ENCODE measurements at places on chromosomes 12 and 14. TPM values are rescaled to one million over a fixed set of nuclear protein-coding genes. Genes with fewer than 3 reads are reported as not detected.

The HHIPL1 gene
- 0.42 TPM for total RNA-seq

The TRHDE gene
- 0.78 TPM for total RNA-seq

The ALG10B gene
- total RNA-seq = 9.2 TPM

The ZBTB25 gene
- 4.7 TPM for total RNA-seq

The AKAP6 gene
- 1.7 TPM for total RNA-seq

The NOVA1 gene
- not detected for total RNA-seq

The SLC4A8 gene
- 0.28 TPM for total RNA-seq

The WNT1 gene
- not detected for total RNA-seq

The PIGH gene
- total RNA-seq = 13.4 TPM

The CYP46A1 gene
- not detected for total RNA-seq

The SLC41A2 gene
- 1.1 TPM for total RNA-seq

The FICD gene
- 3.7 TPM for total RNA-seq

The LPAR5 gene
- 16.6 TPM for total RNA-seq

The RPL36AL gene
- total RNA-seq = 271 TPM

The AREL1 gene
- 24.8 TPM for total RNA-seq

The TRPV4 gene
- 5.1 TPM for total RNA-seq

The CCDC175 gene
- total RNA-seq = not detected

The E2F7 gene
- total RNA-seq = 7.0 TPM

The PRICKLE1 gene
- 3.4 TPM for total RNA-seq

The TAS2R13 gene
- not detected for total RNA-seq

The REC8 gene
- 20.7 TPM for total RNA-seq

The KCNH3 gene
- total RNA-seq = 0.07 TPM

The IKZF4 gene
- total RNA-seq = 4.6 TPM

The GUCY2C gene
- total RNA-seq = not detected

The DAO gene
- not detected for total RNA-seq

The PAPLN gene
- total RNA-seq = 3.7 TPM

The RASSF9 gene
- 3.5 TPM for total RNA-seq

The CDKL1 gene
- 13.7 TPM for total RNA-seq

The SMIM41 gene
- total RNA-seq = not detected

The AICDA gene
- not detected for total RNA-seq

The PIK3C2G gene
- total RNA-seq = 1.6 TPM

The TMEM253 gene
- total RNA-seq = 0.49 TPM

The ADAMTS20 gene
- total RNA-seq = not detected

The EIF2S1 gene
- total RNA-seq = 202 TPM

The AKAP3 gene
- not detected for total RNA-seq

The RTN1 gene
- not detected for total RNA-seq

The KRT79 gene
- total RNA-seq = not detected

The SMCO2 gene
- not detected for total RNA-seq

The MANSC4 gene
- total RNA-seq = not detected

The CACNA2D4 gene
- not detected for total RNA-seq

The FGD6 gene
- total RNA-seq = 13.2 TPM

The SETD1B gene
- total RNA-seq = 3.9 TPM

The TBX3 gene
- total RNA-seq = 3.7 TPM

The SUDS3 gene
- 49.1 TPM for total RNA-seq

The PEBP1 gene
- 297 TPM for total RNA-seq

The INSM2 gene
- not detected for total RNA-seq

The TEX52 gene
- not detected for total RNA-seq

The PLA2G1B gene
- not detected for total RNA-seq

The MYG1 gene
- 46.0 TPM for total RNA-seq

The CCDC177 gene
- not detected for total RNA-seq

The BMAL2 gene
- total RNA-seq = 47.3 TPM

The SYT10 gene
- total RNA-seq = not detected

The ZFYVE1 gene
- total RNA-seq = 5.2 TPM

The IRAK3 gene
- 1.2 TPM for total RNA-seq

The GPR68 gene
- total RNA-seq = 1.3 TPM

Measured in airway epithelial cell (primary cell).